Aorta (tissue), 5 donors: ENCODE measurements at places on chromosomes 11 and 22. TPM values are rescaled to one million over a fixed set of nuclear protein-coding genes. Genes with fewer than 3 reads are reported as not detected.

The C22orf15 gene
- 0.69 TPM for total RNA-seq

The FGF4 gene
- total RNA-seq: not detected

DNA sequence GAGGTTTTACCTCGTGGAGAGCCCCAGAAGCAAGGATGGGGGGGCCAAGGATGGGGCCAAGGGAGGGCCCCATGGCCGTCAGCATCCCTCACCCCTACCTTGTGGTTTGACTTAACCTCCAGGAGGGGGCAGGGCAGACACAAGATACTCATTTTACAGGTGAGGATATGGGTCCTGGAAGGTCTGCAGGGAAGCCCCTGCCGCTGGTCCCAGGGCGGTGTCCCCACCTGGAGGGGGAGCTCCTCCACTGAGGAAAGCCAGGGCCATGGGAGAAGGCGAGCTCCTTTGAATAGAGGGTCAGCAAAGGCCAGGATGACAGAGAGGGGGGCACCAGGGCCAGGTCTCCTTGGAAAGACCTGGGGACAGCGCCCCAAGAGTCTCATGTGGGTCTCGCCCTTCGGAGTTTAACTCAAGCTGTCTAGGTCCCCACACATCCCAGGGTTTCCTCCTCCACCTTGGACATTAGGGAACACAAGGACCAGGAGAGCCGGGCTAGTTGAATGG lies 5.9 kb upstream of the ADORA2A start:
- DNase-seq: no peak

The LMO2 gene
- 25.5 TPM for total RNA-seq

GRCh38 chr11:60855726-60856633 lies at the start of gene PTGDR2:
PTGDR2 (minus strand) TSS chr11:60855950; CDS start chr11:60853722, 2,228 bp downstream.
- DNase-seq: no peak

The PHETA2 gene
- total RNA-seq: 14.4 TPM

The CCDC179 gene
- total RNA-seq: not detected

DNA sequence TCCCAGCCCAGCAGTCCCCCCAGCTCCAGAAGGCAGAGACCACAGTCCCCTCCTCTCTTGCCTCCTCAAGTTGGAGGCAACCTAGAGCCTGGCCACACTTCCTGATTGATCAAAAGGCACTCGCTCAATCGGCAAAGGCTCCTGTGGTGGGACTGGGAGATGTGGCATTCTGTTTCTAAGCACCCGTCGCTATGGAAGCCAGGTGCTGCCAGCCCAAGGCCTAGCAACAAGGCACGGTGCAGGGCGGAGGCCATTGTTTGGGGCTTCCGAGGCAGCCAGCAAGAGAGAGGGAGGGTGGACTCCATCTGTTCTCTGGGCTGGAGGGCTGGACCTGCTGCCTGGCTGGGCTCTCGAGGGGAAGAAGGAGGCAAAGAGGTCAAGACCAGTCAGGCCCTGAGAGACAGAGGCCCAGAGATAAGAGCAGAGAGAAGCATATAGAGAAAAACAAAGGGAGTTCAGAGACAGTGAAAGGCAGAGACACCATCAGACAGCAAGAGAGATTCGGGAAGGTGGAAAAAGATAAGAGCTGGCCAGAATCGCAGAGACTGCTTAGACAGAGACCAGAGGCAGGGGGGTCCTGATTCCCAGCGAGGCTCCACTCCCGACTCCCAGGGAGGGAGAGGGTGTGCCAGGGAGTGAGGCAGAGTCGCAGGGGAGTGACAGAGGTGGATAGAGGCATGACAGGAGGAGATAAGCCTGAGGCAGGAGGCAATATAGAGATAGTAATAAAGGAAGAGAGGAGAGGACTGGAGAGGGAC lies 21.2 kb downstream of the PDE2A start:
- no peak for DNase-seq

The CDKN1C gene
- 13.7 TPM for total RNA-seq

The C11orf16 gene
- not detected for total RNA-seq
